LoVo (cell line): ENCODE measurements at places on chromosomes 5 and 9.

DNA sequence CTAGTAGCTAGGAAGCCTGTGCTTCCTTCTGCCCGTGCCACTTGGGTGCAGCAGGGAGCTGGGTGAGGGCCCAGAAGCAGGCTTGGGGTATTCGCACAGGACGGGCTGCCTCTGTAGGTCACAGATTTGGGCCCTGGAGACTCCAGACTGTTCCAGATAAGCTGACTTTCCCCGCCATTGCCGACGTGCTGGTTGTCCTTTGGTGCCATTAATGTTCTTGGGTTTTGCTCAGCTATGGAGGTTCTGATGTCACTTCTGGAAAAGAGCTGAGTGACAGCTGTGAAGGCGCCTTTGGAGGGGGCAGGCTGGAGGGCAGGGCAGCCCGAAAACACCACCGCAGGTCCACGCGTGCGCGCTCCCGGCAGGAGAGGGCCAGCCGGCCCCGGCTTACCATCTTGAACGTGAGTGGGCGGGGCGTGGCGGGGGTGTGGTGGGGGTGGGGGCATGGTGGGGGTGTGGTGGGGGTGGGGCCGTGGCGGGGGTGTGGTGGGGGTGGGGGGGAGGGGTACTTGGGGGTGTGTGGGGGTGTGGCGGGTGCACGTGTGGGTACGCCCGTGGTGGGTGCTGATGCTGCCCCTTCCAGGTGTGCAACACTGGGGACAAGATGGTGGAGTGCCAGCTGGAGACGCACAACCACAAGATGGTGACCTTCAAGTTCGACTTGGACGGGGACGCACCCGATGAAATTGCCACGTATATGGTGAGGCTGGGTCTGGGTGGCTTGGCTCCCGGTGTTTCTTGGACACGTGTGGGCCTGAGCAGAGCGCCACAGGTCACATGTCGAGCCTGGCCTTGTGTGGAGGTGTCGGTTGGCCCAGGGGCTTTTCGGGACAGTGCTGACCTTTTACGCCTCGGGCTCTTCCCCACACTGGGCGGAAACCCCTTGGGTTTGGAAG is 79.6 kb downstream of the WNK2 start:
- no peak for DNase-seq

- DNase-seq: no peak
Measured at GRCh38 chr5:58224661-58225060, 235.2 kb downstream of the PLK2 start.

DNA sequence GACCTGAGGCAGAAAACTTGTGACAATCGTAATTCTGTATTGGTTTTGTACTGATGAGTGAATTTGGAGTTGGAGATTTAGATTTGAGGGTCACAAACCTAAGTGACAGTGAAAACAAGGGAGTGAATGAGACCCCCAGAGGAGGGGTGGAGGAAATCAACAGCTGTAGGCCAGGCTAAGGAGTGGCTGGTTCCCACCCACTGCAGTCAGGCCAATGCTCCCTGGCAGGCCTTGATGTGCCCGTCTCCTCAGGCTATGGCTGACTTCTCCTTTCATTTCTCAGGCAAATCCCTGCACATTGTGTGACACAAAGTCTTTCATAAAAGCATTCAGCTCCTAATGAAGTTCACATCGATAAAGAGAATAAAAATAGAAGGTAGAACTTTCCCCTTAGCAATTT is 557.6 kb downstream of the CETN3 start:
- no peak for DNase-seq

DNA sequence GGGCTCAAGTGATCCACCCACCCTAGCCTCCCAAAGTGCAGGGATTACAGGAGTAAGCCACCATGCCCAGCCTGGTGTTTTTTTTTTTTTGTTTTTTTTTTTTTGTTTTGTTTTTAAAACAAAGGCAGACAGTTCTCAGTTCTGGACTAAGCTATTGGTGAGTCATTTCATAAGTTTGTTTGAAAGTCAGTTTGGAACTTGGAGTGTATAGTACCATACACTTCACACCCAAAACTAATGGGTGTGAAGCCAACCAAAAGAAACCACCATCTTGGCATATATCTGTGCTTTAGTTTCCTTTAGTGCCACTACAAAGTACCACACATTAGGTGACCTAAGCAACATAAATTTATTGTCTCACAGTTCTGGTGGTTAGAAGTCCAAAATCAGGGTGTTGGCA is 13.4 kb downstream of the MAST4 start:
- no peak for DNase-seq

DNA sequence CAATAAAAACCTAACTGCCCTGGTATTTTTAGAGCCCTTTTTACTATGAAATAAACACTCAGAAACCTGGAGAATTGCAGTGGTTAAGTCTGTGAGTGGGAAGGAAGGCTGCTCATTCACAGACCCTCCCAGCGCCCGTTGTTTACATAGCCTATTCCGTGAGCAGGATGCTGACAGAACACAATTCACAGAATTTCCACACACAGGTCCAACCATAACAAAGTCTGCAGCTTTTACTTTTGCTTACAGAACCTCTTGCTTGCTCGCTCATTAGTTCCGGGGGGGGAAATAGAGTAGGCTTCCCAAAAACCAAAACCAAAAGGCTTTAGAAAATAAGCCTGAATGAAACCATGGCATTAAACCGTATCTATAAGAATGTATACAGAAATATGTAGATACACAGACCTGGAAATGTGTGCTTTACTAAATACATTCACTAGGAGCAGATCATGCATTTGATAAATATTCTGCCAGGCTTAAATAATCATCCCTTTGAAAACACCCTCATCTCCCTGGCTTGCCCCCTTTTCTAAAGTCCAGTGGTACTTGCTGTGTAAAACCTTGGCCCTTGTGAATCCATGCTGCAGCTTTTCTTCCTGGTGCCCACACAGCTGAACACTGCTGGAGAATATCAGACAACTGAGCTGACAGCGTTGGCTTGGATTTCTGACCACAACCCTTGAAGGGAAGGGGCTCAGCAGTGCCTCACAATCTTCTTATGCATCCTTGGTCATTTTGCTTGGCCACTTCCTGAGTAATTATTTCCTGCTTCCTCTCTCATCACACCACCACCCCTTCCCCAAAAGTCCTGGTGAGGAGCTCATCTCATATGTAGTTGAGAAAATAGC is 128.0 kb downstream of the FANCC start:
- no peak for DNase-seq

- DNase-seq: no peak
Measured at GRCh38 chr9:79149585-79149984, 422.2 kb upstream of the TLE4 start.

DNA sequence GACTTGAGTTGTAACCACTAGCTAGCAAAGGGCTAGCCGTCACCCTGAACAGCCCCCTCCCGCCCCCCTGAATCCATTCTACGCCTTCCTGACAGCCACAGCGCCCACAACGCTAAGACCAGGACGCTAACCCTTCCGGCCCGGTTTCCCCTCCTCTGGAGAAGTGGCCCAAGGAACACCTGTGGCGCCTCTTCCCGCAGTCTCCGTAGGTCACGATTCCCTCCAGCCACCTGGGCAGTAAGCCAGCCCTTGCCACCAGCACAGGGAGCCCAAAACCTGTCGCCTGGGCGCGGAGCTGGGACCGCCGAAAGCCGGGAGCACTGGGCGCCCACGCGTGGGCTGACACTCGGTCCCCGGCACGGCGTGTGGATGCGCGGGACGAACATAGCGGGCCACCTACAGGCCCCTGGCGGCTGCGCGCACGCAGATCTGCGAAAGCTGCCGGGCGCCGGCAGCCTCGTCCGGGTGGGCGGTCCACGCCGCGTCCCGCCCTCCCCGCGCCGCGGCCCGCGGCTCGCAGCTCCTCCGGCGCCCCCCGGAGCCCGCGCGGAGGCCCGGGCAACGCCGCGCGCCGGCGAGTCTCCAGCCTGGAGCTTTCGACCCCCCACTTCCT is 596 bp downstream of the IRF1 start:
- DNase-seq: peak; percentile 31

DNA sequence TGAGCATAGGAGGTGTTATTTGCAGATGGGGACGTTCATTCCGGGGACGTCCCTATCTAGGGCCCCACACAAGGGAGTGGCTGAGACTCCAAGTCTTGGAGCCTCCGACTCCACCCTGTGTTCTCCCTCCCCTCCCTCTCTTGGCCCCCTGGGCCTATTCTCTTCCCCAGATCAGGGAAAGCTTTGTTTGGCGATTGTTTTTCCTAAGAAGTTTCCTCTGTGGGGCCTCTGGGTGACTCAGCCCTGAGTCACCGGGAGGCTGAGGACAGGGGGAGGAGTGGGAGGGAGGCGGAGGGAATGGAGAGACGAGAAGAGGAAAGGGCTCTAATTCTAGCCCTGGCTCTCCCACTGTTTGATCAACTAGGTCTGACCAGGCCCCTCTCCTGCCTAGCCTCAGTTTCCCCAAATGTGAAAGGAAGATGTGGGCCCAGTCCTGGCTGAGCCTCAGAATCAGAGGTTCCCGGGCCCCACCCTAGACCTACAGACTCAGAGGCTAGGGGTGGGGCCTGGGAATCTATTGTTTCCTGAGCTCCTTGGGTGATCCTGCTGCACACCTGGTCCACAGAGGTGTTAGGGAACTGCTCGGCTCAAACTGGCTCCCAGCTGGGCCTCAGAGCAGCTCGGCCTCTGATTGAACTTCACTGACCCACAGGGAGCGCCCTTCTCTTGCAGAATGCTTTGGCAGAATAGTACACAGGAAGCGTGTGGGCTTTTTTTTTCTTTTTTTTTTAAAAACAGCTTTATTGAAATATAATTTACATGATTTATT is 19.2 kb downstream of the GSN start:
- DNase-seq: peak; percentile 93

DNA sequence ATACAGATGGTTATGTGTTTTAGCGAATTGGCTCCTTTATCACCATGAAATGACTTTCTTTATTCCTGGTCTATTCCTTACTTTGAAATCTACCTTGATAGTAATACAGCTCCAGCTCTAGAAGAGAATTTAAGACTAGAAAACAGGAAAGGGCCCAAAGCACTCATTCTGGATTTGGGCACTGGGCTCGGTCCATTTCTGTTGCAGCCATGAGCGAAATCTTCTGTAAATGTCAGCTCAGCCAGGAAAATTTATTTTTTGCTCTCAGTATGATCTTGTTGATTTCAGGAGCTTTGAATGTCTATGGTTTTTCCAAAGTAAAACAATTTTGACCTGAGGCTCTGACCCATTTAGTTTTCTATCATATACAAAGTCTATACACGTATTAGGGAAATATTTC is 104.1 kb downstream of the DIRAS2 start:
- no peak for DNase-seq

GRCh38 chr5:402615-403359 is 40.2 kb upstream of the EXOC3 start:
- no peak for DNase-seq

DNA sequence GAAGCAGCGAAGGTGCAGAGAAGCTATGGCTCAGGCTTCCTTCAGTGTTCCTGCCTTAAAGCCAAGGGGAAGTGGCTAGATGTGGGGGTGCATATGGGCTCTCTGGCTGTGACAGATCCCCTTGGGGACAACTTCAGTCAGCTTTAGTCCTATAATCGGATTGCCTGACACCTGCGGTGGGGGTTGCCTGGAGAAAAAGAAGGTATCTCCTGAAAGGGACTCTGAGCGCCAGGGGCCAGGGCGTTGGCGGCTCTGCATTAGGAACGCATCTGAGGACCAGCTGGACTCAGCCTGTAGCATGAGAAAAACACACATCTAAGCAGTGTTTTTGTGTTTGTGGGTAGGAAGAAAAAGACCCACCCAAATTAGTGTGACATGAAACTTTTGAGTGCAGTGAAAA is 84.3 kb upstream of the OTULINL start:
- DNase-seq: no peak

DNA sequence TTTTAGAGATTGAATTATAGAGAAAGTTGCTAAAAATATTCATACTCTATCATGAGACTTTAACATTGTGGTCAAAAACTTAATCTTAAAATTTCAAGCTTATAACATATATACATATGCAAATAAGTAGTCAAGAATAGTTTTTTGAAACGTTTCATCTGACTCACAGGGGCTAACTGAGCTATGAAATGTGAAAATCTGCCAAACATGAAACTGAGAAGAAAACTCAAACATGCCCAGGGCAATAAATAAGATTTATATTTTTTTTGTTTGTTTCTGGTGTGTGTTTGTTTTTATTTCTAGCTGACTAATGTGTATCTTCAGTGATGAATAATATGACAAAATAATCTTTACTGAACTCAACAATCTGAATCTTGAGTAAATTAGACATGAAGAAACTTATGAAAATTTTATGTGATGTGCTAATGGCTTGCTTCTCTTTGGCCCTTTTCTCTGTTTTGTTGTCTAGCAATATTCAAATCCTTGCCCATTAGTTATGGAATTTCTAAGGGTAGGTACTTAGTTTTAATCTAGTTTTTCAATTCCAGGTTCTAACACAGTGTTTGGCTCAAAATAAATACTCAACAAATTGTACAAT is 99.9 kb downstream of the FAM174A start:
- DNase-seq: no peak

- no peak for DNase-seq
Measured at GRCh38 chr5:132688536-132689339, 14.9 kb downstream of the IL4 start.

- no peak for DNase-seq
Measured at GRCh38 chr9:72667181-72667580, 145.8 kb downstream of the TMC1 start.

DNA sequence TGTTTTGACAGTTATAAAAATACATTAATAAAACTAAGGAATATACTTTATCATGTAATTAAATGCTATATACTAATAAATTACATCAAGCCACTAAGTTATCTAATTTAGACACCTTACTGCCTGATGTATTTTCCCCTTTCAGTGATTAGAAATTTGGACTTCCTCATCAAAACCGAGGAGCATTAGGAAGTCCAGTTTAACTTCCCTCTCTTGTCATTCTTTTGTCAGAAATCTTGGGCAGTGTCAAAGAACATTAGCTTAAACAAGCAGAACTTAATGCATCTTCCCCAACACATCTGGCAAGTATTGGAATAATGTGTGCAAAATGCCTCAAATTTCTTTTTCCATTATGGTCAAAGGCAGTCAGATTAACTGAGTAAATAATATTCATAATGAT is 81.6 kb downstream of the PLPP1 start:
- DNase-seq: no peak

- DNase-seq: no peak
Measured at GRCh38 chr9:79140751-79141150, 431.0 kb upstream of the TLE4 start.

DNA sequence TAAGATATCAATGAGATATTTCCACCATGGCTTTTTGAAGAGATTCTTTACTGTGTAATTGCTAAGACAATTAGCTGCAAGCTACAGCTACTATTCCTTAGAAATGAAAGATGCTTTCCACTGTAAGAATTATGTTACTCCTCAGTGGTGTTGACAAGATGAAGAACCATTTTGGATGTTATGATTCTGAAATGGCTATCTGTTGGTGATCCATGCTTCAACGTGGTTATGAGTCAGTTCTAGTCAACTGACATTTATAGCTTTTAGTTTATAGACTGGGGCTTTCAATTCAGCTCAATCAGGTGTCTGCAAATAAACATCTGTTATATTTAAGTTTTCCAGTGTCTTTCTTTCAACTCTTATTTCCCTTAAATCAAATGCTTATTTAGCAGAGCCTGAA is 93.7 kb downstream of the SGCD start:
- DNase-seq: no peak

DNA sequence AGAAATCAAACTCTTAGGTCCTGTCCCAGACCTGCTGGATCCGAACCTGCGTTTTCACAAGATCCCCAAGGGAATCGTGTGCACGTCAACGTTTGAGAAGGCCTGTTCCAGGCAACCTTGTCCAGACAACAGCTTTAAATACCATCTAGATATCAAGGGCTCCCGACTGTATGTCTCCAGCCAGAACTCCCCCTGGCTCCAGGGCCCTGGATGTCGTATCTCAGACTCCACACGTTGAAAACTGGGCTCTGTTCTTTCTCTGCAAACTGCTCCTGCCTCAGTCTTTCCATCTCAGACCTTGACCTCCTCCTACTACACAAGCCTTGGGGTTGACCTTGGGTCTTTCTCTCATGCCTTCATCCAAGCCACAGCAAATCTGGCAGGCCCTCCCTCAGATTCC is 5.8 kb upstream of the ENG start:
- no peak for DNase-seq
